ENCODE measurements at places on chromosomes 16 and 17.

- peak; percentile 68 for DNase-seq
Measured at GRCh38 chr17:60525685-60526514, at the start of gene APPBP2. TSS of gene APPBP2 (minus strand) at chr17:60526242. CDS start at chr17:60525931, 311 bp downstream.

GRCh38 chr17:65975878-65976277 lies 216.1 kb downstream of the CEP112 start:
- no peak for DNase-seq

DNA sequence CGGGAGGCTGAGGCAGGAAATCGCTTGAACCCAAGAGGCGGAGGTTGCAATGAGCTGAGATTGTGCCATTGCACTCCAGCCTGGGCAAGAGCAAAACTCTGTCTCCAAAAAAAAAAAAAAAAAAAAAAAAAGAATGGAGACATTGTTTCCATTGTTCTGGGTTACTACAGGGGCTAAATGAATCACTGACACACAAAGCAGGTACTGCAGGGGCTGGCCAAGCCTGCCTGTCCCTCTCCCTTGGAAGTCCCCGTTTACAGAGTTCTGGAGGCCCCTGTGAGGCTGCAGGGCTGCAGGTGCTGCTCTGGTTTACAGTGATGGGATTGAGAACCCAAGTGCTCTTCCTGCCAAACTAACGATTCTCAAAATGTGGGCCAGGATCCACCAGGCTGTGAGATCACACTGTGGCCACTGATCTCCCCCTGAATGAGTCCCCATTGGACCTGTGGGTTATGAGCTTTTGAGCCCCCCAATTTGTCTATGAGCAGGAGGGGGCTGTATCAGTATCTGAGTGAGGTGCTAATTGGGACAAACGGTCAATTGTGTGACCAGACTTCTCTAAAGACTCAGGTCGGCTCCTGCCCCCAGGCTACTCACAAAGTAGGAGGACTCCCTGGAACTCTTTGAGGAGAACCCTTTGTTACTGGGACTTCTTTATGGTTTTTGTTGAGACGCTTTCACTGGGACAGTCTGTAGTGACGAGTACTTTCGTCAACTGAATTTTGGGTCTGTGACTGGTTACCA lies 39.0 kb downstream of the DNAH17 start:
- no peak for DNase-seq

DNA sequence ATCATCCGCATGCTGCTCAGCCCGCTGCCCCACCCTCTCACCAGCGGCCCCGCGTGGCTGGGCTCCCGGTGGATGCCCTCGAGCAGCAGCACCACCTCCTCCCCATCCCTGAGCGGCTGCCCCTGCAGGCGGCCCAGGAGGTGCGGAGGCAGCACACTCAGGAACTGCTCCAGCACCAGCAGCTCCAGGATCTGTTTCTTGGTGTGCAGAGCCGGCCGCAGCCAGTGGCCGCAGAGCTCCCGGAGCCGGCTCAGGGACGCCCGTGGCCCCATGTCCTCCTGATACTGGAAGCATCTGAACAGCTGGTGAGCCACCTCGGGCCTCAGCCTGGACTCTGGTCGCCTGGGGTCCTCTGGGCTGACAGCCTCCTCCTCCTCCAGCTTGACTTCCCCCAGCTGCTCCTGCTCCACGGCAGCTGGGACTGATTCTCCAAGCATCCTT lies 6.6 kb downstream of the ZSCAN10 start:
- DNase-seq: no peak

DNA sequence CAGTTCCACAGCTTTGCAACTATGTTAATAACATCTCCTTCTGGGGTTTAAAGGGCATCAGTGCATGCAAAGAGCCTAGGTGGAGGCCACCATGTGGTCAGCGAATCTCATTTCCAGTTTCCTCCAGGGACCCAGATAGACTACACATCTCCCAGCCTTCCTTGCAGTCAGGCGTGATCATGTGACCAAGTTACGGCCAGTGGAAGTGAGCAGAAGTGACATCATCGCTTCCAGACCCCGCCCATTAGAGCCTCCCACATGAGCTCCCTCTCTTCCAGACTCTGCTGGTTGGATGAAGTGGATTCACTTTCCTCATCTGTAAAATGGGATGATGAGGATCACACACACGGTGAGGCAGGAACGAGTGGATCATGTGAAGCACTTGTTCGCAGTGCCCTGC lies 27.4 kb upstream of the KDM8 start:
- no peak for DNase-seq

DNA sequence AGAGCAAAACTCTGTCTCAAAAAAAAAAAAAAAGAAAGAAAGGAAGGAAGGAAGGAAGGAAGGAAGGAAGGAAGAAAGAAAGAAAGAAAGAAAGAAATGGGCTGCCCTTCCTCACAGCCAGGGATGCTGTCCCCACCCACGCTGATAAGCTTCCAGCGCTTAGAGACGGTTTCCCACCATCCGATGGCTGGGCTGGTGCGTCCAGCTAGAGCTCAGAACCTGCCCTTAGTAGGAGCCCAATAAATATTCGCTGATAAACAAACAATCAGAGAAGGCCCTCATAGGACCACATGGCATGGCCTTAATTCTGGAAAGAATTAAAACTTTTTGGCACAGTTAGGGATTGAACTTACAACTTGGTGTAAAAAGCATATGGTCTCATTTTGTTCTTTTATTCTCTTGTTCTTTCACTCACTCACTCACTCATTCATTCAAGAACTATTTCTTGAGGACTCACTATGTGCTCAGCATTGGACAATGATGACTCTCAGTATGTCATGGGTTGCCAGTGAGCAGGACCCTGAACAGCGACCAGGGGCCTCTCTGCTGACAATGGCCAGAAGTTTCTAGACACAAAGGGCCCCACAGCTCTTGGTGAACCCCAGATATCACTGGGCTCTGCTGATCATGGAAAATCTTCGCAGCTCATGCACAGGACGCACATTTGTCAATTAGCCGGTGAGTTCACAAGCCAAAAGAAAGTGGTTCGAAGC lies 32.5 kb upstream of the TNRC6C start:
- no peak for DNase-seq

GRCh38 chr16:11642765-11643116 lies 25.5 kb upstream of the SNN start:
- no peak for DNase-seq

- DNase-seq: no peak
Measured at GRCh38 chr17:40548491-40548981, 16.7 kb downstream of the CCR7 start.

- no peak for DNase-seq
Measured at GRCh38 chr17:70420861-70421445, 251.6 kb downstream of the KCNJ2 start.

DNA sequence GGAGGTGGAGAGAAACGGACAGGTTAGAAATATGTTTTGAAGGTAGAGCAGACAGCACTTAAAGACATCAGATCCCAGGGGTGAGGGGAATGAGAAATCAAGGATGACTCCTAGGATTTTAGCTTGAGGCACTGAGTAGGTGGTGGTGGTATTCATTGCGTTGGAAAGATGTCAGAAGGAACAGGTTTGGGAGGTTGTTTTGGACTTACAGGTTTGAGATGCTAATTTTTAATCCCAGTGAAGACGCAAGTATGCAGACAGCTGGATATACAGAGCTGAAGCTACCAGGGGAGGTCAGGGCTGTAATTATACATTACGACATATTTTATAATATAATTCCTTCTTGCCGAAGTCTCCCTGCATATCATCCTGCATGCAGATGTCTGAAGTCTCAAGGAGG lies 433.3 kb downstream of the XYLT1 start:
- no peak for DNase-seq

- no peak for DNase-seq
Measured at GRCh38 chr16:81797443-81797842, 18.4 kb downstream of the PLCG2 start.

- no peak for DNase-seq
Measured at GRCh38 chr17:14294876-14295275, 6.0 kb upstream of the HS3ST3B1 start.

- no peak for DNase-seq
Measured at GRCh38 chr16:27960619-27961295, 102.8 kb downstream of the GSG1L start.

- DNase-seq: no peak
Measured at GRCh38 chr16:74997042-74997491, 1.8 kb upstream of the ZNRF1 start.

- DNase-seq: no peak
Measured at GRCh38 chr17:74513987-74514631, 17.2 kb downstream of the CD300LB start.

- peak; percentile 63 for DNase-seq
Measured at GRCh38 chr17:29566473-29567303, at the start of gene ABHD15. TSS of gene ABHD15 (minus strand) at chr17:29567037. CDS start at chr17:29566966, 71 bp downstream.

DNA sequence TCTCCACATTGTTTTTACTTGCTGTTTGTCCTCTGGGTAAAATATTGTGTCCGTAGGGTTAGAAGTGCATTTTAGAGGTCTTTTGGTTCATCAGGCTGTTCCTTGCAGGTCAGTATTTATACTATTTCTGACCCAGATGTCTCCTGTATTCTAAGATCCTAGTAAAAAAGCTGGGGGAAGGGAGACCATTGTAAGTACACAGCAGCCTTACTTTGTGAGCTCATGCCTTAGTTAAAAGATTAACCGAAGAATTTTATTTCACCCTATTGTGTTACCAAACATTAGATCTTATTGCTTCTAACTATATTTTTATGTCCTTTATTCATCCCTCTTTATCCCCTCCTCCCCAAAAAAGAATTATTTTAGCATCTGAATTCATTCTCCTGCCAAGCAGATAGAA lies 444.1 kb upstream of the RBFOX1 start:
- no peak for DNase-seq

GRCh38 chr16:7513429-7513828 lies 180.8 kb downstream of the RBFOX1 start:
- peak; percentile 8 for DNase-seq

DNA sequence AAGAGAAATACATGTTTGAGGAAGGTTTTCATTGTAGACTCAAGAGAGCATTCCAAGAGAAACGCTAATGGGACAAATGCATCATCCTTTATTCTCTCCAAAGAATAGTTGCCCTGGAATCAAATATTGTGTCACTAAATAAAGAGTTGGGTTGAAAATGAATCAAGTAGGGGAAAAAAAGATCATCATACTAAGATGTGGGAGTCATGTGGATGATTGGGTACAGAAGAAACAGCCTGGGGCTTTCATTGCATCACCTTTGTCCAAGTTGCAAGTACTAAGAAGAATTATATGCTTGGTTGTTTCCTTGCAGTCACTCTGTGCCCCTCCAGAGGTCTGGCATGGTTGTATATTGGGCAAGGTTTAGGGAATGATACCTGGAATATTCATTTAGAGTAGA lies 658.9 kb downstream of the TOX3 start:
- no peak for DNase-seq

- DNase-seq: no peak
Measured at GRCh38 chr16:24734382-24734781, 4.9 kb downstream of the TNRC6A start.

DNA sequence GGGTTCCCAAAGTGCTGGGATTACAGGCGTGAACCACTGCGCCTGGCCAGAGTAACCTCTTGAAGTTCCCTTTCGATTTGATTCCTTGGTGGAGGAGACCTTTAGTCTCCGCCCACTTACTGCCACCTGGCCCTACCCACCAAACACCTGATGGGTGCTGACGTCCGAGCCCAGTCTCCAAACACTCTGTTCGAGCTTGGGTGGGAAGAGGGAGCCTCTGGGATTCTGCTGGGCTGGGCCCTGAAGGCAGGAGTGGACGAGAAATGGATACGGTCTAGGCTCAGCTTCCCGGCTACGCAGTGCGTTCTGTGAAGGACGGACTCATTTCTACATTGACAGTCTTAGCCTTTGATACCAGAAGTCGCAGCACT lies 870 bp upstream of the ITGA3 start:
- DNase-seq: no peak

- no peak for DNase-seq
Measured at GRCh38 chr17:74761419-74761818, 13.0 kb downstream of the NHERF1 start.

GRCh38 chr16:1331712-1332617 lies 1.5 kb upstream of the BAIAP3 start:
- peak; percentile 92 for DNase-seq

DNA sequence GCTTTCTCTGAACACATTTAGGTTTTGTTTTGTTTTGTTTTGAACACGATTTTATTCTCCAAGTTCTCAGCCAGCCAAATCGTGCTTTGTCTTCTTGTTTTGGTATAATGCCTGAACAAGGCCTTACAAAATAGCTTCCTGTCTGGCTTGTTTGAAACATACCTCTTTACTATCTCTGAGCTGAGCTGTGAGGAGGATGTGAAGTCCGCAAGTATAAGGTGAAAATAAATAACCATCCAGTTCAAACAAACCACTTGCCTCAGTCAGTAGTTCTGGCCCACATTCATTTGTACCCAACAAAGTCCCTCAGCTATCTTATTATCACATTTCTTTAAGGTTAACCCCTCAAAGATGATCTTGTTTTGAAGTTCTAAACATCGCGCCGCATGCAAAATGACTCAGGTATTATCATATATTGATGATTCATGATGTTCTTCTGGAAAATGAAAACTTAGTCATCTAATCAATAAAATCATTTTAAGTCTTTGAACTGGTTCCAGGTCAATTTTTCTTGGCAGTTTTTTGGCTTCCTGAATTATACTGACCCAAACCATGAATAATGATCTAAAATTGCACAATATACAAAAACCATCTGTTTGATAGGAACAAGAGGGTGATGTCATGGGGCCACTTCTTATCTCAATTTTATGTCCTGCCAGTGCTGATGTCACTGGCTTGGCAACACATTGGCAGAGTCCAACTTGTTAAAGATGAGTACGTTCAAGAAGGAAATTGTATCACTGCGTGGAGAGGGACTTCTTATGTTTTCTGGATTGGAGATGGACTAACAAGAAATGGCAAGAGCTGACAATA lies 694.3 kb downstream of the KCNJ2 start:
- no peak for DNase-seq

DNA sequence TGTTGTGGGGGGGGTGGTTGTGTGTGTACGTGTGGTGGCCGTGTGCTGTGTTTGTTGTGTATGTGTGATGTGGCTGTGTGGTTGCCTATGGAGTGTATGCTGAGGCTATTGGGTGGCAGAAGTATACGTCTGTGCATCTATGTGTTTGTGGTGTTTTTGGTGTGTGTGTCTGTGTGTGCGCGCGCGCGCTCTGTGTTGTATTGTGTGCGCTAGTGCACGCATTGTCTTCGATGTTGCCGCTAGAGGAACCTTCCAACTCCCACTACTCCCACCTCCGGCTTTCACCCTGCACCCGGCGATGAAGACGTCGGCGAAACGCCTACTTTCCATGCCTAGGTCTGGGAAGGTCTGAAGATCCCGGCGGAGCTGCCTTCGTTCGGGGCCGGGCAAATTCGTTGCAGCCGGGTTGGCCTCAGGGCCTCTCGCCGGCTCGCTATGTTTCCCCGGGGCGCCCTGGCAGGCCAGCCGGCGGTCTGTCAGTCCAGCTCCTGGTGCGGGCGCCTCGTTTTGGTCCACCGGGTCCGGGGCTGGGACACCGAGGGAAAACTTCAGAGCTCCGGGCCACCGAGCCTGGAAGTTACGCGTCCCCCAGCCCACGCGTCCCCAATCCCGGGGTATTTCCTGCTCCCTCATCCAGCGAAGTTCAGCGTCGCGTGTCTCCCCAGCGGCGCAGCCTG lies 5.2 kb upstream of the DLX4 start:
- DNase-seq: no peak

Data from GM12891 (cell line).